GM12878 (cell line): ENCODE measurements at places on chromosomes 4 and X. TPM values are rescaled to one million over a fixed set of nuclear protein-coding genes. Genes with fewer than 3 reads are reported as not detected.

The KLB gene
- total RNA-seq: 0.08 and 0.11 TPM in 2 replicates

The ADAMTS3 gene
- total RNA-seq: 0.03 TPM in 1 of 2 replicates, not detected in the other

The ODAPH gene
- total RNA-seq: not detected in 2 replicates

The IL13RA2 gene
- not detected in 2 replicates for total RNA-seq

The IRF2 gene
- total RNA-seq: 52.2 and 65.7 TPM in 2 replicates

The CXorf51A gene
- total RNA-seq: not detected in 2 replicates

The ERAS gene
- not detected in 2 replicates for total RNA-seq

The NDNF gene
- total RNA-seq: 0.08 and 0.26 TPM in 2 replicates
